Stimulated activated CD4-positive, alpha-beta T cell treated with anti-CD3 and anti-CD28 coated beads, Interleukin-1b, Interleukin-23, amount 100 ng/mL, for 1 hour (primary cell): ENCODE measurements at places on chromosomes 12 and 14.

DNA sequence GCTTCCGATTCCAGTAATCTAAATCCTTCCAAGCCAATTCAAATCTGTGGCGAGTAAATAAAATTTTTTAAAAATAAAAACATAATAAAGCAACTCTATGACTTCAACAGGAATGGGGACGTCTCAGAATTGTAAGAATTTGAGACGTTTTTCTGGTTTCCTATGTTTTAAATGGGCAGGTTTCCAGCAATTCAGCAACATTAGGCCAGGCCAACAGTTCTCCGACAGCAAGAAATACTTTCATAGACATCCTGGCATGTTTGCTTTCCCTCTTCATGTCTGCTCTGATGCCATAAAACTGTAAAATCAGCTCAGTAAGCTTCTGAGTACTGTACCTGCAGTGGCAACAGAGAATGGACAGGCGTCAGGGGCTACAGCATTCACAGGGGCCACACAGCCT, 35.8 kb upstream of the DICER1 start:
- no peak for DNase-seq

GRCh38 chr12:3681595-3682061, 71.3 kb downstream of the CRACR2A start:
- DNase-seq, result no peak

DNA sequence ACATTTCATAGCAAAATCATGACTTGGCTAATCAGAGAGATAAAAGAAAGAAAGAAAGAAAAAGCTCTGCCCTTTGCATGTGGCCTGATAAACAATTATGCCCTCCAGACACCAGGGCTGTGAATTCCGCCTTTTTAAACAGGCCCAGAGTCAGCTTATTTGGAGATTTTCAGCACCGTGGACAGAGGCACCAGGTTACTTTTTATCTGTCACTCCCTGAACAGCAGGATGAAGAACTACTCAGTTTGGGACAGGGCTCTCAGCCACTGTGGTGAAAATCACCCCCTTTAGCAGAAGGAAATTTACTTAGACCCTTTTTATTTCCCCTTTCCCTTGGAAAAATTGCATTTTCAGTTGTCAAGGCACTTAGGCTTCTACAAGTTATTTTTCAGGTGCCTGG, 359.9 kb downstream of the NRXN3 start:
- DNase-seq, result no peak

DNA sequence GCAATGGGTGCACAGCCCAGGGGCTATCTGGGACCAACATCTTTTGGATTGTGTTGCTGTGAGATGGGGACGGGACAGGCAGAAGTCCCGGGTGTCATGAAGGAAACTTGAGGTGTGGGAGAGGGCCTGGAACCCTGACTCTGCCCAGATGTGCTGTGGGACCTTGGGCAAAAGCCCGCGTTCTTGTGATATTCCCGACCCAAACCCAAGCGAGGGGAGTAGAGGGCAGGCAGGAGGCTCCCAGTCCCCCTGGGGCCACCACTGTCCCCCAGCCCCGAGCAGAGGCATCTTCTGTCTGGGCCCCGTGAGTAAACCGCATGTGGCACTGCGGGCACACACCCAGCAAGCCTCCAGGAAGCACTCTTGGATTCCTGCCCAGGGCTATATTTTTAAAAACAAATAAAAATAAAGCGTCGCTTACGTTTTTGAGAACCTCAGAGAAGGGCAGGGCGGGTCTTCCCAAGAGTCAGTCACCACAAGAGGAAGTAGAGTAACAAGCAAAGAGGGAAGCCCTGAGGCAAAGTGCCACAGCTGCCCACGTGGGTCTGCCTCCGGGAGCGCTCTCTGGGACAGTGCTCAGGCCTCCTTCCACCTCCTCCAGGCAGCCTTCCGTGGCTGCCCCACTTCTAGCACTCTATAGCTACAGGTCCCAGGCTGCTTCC, 39.5 kb downstream of the BEGAIN start:
- DNase-seq, result no peak

GRCh38 chr12:111359231-111359913, 9.5 kb downstream of the PHETA1 start:
- DNase-seq, result no peak

DNA sequence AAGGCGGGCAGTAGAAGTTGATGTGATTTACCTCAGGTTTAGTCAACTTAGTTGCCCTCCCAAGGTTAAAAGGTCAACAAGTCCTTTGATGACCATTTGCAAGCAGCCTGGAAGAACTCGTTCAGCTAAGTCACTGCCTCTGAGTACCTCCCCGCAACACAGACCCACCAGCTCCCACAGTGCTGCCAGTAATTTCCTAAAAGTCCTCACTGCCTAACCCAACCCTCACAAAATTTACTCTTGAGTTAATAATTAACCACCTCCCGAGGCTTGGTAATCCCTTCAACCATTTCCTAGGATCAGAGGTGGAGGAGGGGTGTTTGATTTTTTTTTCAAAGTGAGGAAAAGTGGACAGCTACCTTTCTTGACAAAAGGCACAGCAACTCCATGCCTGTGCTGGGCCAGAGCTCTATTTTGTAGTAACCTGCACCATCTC, 55.8 kb downstream of the MAP3K9 start:
- no peak for DNase-seq

- DNase-seq, result no peak
Observed at GRCh38 chr14:31484754-31485153, 3.1 kb downstream of the GPR33 start.

DNA sequence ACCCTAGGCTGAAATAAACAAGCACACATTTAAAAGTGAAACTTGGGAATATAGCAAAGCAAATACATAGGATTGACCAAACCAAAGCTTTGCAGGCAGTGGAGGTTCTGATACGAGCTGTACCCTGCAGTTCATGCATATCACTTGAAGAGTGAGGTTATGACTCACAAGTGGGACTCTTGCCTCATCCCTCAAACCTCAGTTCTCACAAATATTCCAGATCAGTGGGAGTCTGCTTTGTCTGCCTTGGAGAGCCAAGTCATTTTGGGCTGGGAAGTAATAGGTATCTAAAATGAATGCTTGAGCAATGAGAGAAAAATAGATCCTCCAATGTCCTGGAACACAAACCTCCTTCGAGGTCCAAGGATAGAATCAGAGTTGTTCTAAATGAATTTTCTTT, 116.4 kb downstream of the LRIG3 start:
- no peak for DNase-seq

- DNase-seq, result no peak
Observed at GRCh38 chr12:70645494-70646317, 8.5 kb upstream of the PTPRB start.

GRCh38 chr12:91240386-91241095, 57.9 kb upstream of the DCN start:
- DNase-seq, result no peak

DNA sequence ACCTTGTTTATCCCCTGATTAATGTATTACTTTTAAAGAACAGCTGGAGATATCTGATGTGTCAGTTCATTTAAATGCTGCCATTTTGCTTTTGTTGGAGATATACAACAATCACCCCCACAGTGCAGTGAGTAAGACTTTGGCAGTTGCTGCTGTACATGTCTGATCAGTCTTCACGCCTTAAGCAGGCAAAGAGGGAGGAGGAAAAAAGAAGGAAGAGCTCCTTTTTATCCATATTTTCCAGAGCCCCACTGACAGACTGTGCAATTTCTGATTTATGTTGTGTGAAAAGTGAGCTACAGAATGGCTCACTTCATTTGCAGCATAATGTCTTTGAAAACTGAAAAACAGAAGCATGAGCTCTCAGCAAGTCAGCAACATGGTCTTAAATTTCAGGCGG, 319.7 kb upstream of the LRIG3 start:
- no peak for DNase-seq

- DNase-seq, result no peak
Observed at GRCh38 chr12:110737532-110737931, 5.2 kb downstream of the PPP1CC start.

- no peak for DNase-seq
Observed at GRCh38 chr14:95993768-95994592, 45.2 kb upstream of the C14orf132 start.

GRCh38 chr14:104732931-104733681, 9.1 kb downstream of the ADSS1 start:
- no peak for DNase-seq

GRCh38 chr12:118553856-118554504, 177.6 kb downstream of the SUDS3 start:
- DNase-seq, result no peak

DNA sequence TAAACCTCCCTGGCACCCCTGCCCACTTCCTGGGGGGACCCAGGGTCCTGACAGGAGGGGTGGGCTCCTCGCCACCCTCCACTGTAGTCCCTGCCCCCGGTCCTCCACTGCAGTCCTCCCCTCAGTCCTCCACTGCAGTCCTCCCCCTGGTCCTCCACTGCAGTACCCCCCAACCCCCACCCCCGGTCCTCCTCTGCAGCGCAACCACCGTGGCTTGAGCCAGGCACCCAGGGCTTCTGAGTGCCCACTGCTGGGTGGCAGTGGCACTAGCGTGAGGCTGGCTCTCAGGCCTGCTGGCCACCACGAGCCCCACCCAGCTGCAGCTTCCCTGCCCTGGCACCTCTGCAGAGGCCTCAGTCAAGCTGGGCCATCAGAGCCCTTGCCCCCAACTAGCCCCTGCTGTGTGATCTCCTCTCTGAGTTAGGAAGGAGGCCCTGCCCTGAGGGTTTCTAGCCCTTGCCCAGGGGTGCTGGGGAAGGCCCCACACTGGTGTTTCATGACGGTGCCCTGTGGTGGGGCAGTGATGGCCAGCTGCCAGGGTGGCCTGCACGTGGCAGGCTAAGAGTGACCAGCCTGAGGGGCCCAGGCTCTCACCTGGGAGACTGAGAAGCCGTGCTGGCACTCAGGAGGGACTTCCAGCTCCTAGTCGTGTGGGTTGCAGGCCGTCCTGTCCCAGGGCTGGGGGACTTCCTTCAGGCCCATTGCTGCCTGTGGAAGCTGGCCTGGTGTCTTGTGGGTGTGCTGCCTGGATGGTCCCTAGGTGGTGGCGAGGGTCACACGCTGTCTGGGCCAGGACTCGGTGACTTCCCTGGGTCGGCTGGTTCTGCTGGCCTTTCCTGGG, 9.7 kb downstream of the CEP170B start:
- DNase-seq, result no peak

DNA sequence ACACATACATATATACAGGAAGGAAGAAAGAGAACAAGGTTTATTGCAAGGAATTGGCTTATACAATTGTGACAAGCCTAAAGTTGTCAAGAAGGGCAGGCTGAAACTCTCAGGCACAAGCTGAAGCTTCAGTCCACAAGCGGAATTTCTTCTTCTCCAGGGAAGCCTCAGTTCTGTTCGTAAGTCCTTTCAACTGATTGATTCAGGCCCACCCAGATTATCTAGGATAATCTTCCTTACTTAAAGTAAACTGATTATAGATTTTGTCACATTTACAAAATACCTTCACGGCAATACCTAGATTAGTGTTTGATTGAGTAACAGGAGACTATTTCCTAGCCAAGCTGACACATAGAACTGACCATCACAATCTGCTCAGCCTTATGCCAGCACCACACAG, 81.5 kb upstream of the TMEM260 start:
- no peak for DNase-seq

- no peak for DNase-seq
Observed at GRCh38 chr12:132907216-132907615, 19.8 kb upstream of the CHFR start.

- no peak for DNase-seq
Observed at GRCh38 chr14:71247106-71247505, 339.8 kb downstream of the PCNX1 start.

DNA sequence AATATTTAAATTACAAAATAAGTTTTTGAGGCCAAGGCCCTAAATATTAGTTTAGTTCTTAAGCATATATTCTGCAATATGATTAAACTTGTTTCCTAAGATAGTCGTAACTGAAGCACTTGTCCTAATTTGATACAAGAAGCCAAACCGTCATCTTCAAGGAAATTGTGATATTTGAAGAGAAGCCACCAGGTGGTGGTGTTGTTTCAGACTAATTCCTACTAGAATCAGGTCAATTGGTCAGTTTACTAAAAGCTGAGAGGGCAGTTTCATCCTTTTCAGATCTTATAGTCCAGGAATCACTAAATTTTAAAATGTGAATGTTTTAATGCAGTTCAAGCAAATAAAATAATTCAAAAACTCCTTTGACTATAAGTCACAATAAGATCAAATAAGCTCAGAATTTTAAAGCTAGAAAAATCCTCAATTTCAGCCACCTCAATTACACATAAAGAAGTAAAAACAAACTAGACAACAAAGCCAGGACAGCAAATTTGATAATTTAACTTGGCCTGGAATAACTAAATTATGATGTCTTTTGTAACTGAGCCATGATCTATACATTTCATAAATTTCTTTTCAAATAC, 7.1 kb upstream of the ARL1 start:
- no peak for DNase-seq

GRCh38 chr12:54560374-54560858, 11.0 kb downstream of the PDE1B start:
- DNase-seq, result peak; percentile 63

- no peak for DNase-seq
Observed at GRCh38 chr14:54126947-54127346, 170.3 kb upstream of the BMP4 start.

DNA sequence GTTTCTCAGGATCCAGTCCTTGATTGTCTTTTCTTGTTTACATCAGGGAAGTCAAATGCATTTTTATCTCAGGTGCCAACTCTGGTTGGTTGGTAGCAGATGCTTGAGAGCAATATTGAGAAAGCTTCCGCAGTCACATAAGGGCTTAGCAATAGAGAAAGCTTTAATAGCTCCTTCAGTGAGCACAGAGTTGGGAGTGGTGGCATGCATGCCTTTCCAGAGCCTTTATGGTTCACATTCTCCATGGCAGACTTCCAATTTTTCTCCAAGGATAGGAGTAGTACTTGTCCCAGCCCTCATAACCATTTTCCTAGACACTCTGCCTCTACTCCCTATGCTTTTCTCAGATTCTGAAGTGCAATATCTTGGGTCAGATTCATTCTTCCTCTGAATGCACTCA, 280.4 kb downstream of the AEBP2 start:
- DNase-seq, result no peak

DNA sequence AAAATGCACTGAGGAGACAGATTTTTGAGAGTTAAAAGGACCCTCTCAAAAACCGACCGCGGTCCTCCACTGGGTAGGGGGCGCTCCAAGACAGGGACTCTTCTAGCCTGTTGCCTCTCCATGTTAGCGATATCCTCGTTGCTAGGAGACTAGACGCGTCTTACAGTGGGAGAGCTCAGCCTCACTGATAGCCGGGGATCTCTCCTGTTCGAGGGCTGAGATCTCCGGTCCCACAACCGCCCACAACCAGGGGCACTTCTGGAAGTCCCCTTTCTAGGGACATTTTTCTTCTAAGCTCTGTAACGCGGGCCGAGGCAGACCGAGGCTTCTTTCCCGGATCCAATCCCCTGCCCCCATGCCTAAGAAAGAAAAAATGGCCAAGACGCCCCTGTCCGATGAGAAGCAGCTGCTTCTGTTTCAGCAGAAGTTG, 21.3 kb downstream of the FKBP11 start:
- DNase-seq, result peak; percentile 73

- no peak for DNase-seq
Observed at GRCh38 chr12:92162079-92162478, 16.4 kb upstream of the BTG1 start.

- DNase-seq, result no peak
Observed at GRCh38 chr12:17206553-17206952, 600.6 kb upstream of the LMO3 start.
